Left lung (tissue), 14 donors: ENCODE measurements at places on chromosomes 4 and X. TPM values are rescaled to one million over a fixed set of nuclear protein-coding genes. Genes with fewer than 3 reads are reported as not detected.

DNA sequence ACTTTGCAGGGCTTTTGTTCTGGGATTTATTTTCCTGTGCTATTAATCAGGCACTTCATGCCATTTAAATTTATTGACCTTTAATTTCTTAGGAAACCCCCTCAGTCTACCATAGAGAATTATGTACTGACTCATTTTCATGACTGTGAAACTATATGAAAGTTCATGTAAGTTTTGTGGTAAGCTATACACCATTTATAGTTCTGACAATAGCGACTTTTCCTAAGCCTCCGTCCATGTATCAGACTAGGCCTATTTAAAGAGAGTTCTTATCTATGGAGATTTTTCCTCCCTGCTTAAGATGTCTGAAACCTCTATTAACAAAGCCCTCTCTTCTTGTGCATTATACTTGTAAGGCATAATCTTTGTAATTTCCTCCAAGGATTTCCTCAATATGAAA, 111.6 kb downstream of the AFF2 start:
- H3K36me3 ChIP-seq = no peaks in the 10 kb centered on the region
- no peaks in the 10 kb centered on the region for H3K27me3 ChIP-seq
- H3K4me3 ChIP-seq = no peak overlapping the region
- H3K27ac ChIP-seq = no peak overlapping the region
- no peak for DNase-seq
- no peaks in the 10 kb centered on the region for H3K4me1 ChIP-seq

- DNase-seq = no peak
- no peaks in the 10 kb centered on the region for H3K36me3 ChIP-seq
- H3K4me3 ChIP-seq = no peak overlapping the region
- no peaks in the 10 kb centered on the region for H3K27me3 ChIP-seq
- H3K27ac ChIP-seq = no peak overlapping the region
Observed at GRCh38 chrX:44897539-44897938, 24.6 kb downstream of the KDM6A start.

- no peak for DNase-seq
- H3K4me3 ChIP-seq = no peak overlapping the region
- H3K36me3 ChIP-seq = no peaks in the 10 kb centered on the region
- no peak overlapping the region for H3K27ac ChIP-seq
Observed at GRCh38 chrX:66553973-66554372, 84.9 kb downstream of the EDA2R start.

- H3K36me3 ChIP-seq = no peaks in the 10 kb centered on the region
- H3K27me3 ChIP-seq = no peaks in the 10 kb centered on the region
- no peaks in the 10 kb centered on the region for H3K4me1 ChIP-seq
- no peak overlapping the region for H3K4me3 ChIP-seq
Observed at GRCh38 chr4:110164856-110165255, 33.6 kb downstream of the ELOVL6 start.

DNA sequence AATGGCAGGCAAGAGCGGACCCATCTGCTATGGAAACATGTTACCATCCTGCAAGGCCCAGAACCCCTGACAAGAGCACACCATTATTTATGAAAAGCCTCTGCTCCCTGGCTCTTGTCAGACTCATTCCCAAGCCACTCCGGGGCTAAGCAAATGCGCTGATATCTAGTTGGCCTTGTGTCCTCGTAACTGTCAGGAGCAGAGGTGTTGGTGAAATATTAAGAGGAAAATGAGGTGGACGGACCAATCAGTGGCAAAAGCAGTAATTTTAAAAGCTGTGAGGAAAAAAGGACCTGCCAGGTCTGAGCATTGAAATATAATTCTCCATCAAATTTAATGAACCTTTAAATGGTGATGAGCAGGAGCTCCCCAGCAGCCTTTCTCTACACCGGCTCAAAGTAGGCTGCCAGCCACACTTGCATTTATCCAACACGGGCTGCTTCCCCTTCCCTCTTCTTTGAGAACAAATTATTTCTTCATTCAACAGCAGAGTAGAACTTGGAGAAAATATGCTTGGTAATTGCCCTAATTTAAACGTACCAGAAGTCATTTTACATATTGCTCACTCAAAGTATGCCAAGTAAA, 214.3 kb downstream of the RASL11B start:
- no peaks in the 10 kb centered on the region for H3K27me3 ChIP-seq
- H3K27ac ChIP-seq = no peak overlapping the region
- H3K4me3 ChIP-seq = no peak overlapping the region
- DNase-seq = no peak
- no peaks in the 10 kb centered on the region for H3K36me3 ChIP-seq

- H3K4me1 ChIP-seq = no peaks in the 10 kb centered on the region
- H3K27me3 ChIP-seq = no peaks in the 10 kb centered on the region
- H3K27ac ChIP-seq = no peak overlapping the region
- peaks cover 4% of the 10 kb centered on the region for H3K36me3 ChIP-seq
- H3K4me3 ChIP-seq = no peak overlapping the region
- DNase-seq = no peak
Observed at GRCh38 chr4:25345744-25346143, 31.3 kb upstream of the ANAPC4 start.

DNA sequence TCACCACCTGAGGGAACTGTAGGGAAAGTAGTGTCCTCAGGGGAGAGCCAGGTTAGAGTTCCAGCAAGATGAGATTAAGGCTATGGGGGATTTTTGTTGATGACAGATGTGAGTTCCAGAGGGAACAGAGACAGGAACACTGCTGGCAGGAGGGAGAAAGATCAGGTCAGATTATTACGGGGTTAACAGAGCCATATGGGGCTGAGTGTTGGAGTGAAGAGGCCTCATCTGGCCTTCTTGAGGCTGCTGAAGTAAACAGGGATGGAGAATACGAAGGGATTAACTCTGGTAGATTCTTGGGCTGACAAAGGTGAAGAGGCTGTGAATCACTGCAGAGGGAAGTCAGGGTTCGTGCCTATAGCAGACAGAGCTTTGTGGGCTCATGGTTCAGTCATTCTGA, 47.9 kb upstream of the POU4F2 start:
- H3K4me1 ChIP-seq = peaks cover 4% of the 10 kb centered on the region
- DNase-seq = no peak
- no peaks in the 10 kb centered on the region for H3K36me3 ChIP-seq
- no peaks in the 10 kb centered on the region for H3K27me3 ChIP-seq
- no peak overlapping the region for H3K4me3 ChIP-seq

DNA sequence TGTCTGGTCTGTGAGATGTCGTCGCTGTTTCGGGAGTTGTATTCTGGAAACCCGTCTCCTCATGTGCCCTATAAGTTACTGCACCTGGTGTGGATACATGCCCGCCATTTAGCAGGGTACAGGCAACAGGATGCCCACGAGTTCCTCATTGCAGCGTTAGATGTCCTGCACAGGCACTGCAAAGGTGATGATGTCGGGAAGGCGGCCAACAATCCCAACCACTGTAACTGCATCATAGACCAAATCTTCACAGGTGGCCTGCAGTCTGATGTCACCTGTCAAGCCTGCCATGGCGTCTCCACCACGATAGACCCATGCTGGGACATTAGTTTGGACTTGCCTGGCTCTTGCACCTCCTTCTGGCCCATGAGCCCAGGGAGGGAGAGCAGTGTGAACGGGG, 1.4 kb downstream of the USP27X start:
- H3K4me3 ChIP-seq = no peak overlapping the region
- no peaks in the 10 kb centered on the region for H3K27me3 ChIP-seq
- no peak overlapping the region for H3K27ac ChIP-seq
- H3K36me3 ChIP-seq = no peaks in the 10 kb centered on the region
- no peaks in the 10 kb centered on the region for H3K4me1 ChIP-seq

- H3K27ac ChIP-seq = no peak overlapping the region
- no peaks in the 10 kb centered on the region for H3K36me3 ChIP-seq
Observed at GRCh38 chr4:119038116-119038841, 97.4 kb upstream of the MYOZ2 start.

- H3K4me1 ChIP-seq = peaks cover 3% of the 10 kb centered on the region
- no peaks in the 10 kb centered on the region for H3K27me3 ChIP-seq
- no peak for DNase-seq
- no peaks in the 10 kb centered on the region for H3K36me3 ChIP-seq
- H3K27ac ChIP-seq = no peak overlapping the region
Observed at GRCh38 chrX:69289046-69289792, 124.0 kb upstream of the PJA1 start.

GRCh38 chrX:149476513-149476912, 28.6 kb downstream of the IDS start:
- no peak for DNase-seq
- no peaks in the 10 kb centered on the region for H3K36me3 ChIP-seq

GRCh38 chrX:46328133-46328532, 217.1 kb downstream of the ZNF674 start:
- no peak overlapping the region for H3K4me3 ChIP-seq
- no peak overlapping the region for H3K27ac ChIP-seq
- H3K27me3 ChIP-seq = no peaks in the 10 kb centered on the region
- no peaks in the 10 kb centered on the region for H3K4me1 ChIP-seq

GRCh38 chr4:7654550-7655445, 220.1 kb upstream of the PSAPL1 start:
- H3K27me3 ChIP-seq = peaks cover 29% of the 10 kb centered on the region
- no peak overlapping the region for H3K27ac ChIP-seq
- DNase-seq = peak; percentile 81
- peaks cover 4% of the 10 kb centered on the region for H3K4me1 ChIP-seq

DNA sequence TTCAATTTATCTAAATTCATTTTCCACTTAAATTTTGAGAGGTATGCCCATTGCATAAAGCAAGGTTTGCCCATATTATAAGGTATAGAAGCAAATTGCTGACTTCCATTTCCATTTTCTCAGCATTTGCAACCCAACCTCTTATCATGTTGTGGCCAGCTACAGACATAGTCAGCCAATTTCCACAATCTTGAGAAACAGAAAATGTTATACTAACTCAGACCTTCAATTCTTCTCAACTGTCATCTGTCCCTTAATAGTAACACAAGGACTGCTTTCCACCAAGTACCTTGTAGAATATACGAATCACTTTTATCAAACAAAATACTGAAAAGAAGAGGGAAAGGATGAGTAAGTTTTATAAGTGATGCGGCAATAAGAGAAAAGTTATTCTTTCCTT, 11.2 kb upstream of the GRIA3 start:
- DNase-seq = no peak
- no peak overlapping the region for H3K4me3 ChIP-seq
- H3K36me3 ChIP-seq = no peaks in the 10 kb centered on the region

GRCh38 chr4:61531188-61531587, 331.1 kb downstream of the ADGRL3 start:
- H3K27ac ChIP-seq = no peak overlapping the region
- no peaks in the 10 kb centered on the region for H3K27me3 ChIP-seq
- H3K4me3 ChIP-seq = no peak overlapping the region
- no peaks in the 10 kb centered on the region for H3K36me3 ChIP-seq

- H3K27ac ChIP-seq = peak overlapping the region; percentile 57
- H3K36me3 ChIP-seq = no peaks in the 10 kb centered on the region
- H3K27me3 ChIP-seq = no peaks in the 10 kb centered on the region
Observed at GRCh38 chr4:184782731-184783373, 42.9 kb downstream of the ACSL1 start.

DNA sequence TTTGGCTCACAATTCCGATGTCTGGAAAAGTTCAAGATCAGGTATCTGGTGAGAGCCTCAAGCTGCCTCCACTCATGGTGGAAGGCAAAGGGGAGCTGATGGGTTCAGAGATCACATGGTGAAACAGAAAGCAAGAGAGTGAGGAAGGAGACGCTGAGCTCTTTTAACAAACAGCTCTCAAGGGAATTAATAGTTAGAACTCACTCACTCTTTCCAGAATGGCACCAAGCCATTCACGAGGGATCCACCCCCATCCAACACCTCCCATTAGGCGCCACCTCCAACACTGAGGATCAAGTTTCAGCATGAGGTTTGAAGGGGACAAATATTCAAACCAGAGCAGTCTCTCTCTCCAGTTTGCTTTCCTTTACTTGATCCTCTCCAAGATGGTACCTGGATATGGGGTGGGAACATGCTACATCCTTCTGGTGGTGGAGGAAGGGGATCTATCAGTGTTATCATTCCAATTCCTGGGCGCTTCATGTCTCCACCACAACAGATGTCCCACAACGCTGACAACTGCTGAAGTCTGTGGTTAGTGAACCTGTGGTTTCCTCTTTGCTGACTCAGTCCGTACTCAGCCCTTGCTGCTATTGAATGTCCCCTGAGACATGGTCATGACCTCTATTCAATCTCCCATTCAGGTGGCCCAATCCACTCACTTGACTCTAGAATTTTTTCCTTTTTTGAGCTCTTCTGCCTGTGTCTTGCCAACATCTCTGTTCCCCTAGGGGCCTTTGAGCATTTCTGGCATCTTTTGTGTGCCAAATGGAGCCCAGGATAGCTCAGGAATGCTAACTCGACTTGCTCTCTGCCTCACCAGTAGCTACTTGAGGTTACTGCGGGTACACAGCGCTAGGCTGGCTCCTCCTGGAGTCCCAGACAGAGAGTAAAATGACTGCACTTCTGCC, 395.2 kb downstream of the MID1IP1 start:
- DNase-seq = no peak
- H3K27me3 ChIP-seq = peaks cover 4% of the 10 kb centered on the region
- no peaks in the 10 kb centered on the region for H3K36me3 ChIP-seq
- no peak overlapping the region for H3K27ac ChIP-seq
- peaks cover 4% of the 10 kb centered on the region for H3K4me1 ChIP-seq
- H3K4me3 ChIP-seq = no peak overlapping the region

DNA sequence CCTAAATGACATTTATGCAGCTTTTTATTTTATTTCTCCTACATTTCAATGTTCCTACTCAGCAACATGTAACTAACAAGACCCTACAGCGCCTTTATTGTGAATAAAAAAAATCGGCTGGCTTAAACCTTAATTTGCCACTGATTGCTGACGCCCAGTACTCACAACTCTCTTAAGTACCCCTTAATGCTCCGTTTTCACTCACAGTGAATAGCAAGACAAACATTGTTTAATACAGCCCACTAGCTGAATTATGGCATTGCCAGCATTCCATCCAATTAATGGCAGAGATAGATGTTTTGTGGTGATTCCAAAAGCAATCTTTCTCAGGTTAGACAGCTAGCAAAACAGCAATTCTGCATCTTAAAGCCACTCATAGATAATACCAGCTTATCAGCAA, 61.1 kb downstream of the PPARGC1A start:
- peaks cover 5% of the 10 kb centered on the region for H3K4me1 ChIP-seq
- no peak for DNase-seq
- H3K36me3 ChIP-seq = no peaks in the 10 kb centered on the region
- no peaks in the 10 kb centered on the region for H3K27me3 ChIP-seq
- H3K27ac ChIP-seq = no peak overlapping the region

- H3K27ac ChIP-seq = no peak overlapping the region
- no peaks in the 10 kb centered on the region for H3K27me3 ChIP-seq
Observed at GRCh38 chr4:78953769-78954666, 14.8 kb upstream of the PAQR3 start.

GRCh38 chr4:176308441-176308840, 11.3 kb upstream of the SPCS3 start:
- no peaks in the 10 kb centered on the region for H3K36me3 ChIP-seq
- no peaks in the 10 kb centered on the region for H3K27me3 ChIP-seq
- no peak for DNase-seq
- H3K4me3 ChIP-seq = no peak overlapping the region

Gene PRKG2
- total RNA-seq = 6.2 TPM

Gene SPANXD
- total RNA-seq = not detected

Gene ARHGAP24
- total RNA-seq = 30.2 TPM

Gene FAT4
- 32.2 TPM for total RNA-seq

Gene SPRY1
- 85.1 TPM for total RNA-seq

Gene FAT1
- total RNA-seq = 70.3 TPM

Gene GPR143
- 1.1 TPM for total RNA-seq

Gene CD38
- total RNA-seq = 38.4 TPM

Gene GLUD2
- 2.0 TPM for total RNA-seq

Gene RXFP1
- total RNA-seq = 4.3 TPM
